ENCODE measurements at places on chromosomes 3 and 15.

DNA sequence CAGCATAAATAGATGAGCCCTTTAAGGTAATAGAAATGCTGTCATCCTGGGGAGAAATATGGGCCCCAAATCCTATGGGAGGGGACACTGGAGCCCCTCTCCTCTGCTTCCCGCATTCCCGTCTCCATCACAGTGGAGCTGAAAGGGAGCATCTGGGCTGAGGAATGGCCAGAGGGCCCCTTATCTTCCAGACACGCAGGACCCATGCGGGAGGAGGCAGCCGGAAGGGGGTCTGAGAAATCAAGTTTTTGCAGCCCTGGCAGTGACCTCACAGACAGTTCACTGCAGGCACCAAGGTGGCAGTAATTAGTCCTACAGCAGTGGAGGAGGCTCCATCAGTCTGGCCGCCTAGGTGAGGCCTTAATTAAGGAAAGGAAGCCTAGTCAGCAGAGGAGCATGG, 80.2 kb downstream of the RAB11A start:
- DNase-seq: no peak

DNA sequence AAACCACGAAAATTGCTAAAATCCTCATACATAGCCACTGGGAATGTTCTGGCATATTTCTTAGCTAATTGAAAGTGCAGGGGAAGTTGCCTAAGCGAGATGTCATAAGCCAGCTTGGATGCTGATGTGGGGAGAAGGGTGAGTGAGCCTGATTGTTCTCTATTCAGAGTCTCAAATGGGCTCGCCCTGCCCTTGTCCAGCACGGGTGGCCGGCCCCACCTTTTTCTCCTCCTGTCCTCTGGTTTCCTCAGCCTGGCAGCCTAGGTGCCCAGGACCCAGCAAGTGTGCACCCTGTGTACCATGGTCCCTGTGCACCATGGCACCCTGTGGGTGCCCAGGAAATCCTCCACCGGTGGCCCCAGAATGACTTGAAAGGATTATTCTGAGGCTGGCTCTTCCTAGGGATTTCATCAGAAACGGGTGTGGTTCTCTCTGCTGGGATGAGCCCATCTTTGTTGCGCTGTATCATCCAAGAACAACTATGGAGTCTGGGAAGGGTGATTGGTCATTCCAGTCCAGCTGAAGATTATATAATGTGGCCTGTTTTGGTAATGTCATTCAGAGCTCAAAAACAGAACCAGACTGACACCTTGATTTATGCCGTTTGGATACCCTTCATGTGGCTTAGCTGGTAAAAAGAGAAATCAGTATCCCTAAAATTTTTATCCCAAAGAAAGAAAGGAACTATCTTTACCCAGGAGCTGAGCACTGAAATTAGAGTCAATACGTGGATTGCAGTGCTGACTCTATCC, 150.8 kb upstream of the BHLHE40 start:
- DNase-seq: no peak

GRCh38 chr3:182000447-182000846, 288.7 kb downstream of the SOX2 start:
- DNase-seq: no peak

- no peak for DNase-seq
These were observed 12.2 kb downstream of the GHRL start for GRCh38 chr3:10280571-10280970.

DNA sequence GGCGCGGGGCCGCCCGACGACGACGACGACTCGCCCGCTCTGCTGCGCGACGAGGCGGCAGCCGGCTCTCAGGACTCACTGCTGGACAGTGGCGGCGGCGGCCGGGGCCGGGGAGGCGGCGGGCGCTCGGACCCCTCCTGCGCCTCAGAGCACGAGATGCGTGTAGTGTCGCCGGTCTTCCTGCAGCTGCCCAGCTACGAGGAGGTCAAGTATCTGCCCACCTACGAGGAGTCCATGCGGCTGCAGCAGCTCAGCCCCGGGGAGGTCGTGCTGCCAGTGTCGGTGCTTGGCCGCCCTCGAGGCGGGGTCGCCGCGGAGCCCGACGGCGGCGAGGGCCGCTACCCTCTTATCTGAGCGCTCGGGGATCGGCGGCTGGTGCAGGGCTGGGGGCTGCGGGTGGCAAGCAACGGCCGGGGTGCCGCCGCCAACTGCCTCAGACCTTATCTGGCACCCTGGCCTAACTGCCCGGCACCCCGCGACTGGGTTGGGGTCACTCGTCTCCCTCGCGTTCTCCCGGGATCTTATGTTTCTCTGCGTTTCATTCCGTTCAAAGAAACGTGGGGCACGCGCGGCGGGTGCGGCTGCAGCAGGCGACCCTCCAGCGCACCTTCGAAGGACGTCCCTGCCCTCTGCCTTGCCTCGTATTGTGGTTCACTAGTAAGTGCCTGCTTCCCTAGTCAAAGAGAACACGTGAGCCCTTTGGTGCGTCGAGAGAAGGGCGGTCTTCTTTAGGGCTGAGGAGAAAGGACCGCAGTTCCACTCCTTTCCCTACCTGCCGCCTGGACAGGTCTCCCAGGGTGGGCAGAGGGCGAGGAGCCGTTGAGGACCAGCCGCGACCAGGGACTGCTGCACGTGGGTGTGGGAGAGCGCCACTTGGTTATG, 1.0 kb downstream of the C3orf80 start:
- peak; percentile 9 for DNase-seq

DNA sequence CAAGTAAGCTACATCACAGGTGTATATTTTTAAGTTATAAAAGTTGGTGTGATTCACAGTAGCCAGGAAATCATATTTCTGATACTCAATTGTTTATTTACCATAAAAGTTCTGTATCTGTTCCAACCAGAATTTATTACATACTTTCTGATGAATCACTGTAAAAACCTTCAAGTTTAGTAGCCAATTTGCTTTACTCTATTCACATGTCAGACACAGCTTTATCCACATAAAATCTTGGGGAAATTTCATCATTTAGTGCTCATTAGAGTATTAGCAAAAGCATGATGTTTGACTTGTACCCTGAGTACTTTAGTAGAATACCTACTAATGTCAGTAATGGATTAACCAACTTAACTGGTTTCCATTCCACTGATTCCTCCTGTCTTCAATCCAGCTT, 249.8 kb downstream of the POLQ start:
- DNase-seq: no peak

DNA sequence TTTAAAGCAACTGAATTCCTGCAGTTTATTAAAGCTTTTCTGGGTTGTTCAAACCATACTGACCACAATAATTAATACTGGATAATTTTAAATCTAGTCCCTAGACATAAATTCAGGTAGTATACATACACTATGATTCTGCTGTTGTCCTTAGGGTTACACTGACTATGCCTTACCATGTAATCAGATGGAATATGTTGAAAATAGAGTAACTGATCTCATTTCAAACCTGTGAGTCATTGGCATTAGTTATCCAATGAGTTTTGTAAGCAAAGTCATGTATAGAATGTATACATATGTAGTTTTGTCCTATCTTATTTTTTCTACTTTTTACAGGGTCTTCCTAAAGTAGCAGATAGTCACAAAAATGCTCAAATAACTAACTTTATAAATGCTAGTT, 517.1 kb upstream of the CCDC54 start:
- DNase-seq: no peak

- no peak for DNase-seq
These were observed 584.2 kb upstream of the DPPA4 start for GRCh38 chr3:109921509-109921908.

DNA sequence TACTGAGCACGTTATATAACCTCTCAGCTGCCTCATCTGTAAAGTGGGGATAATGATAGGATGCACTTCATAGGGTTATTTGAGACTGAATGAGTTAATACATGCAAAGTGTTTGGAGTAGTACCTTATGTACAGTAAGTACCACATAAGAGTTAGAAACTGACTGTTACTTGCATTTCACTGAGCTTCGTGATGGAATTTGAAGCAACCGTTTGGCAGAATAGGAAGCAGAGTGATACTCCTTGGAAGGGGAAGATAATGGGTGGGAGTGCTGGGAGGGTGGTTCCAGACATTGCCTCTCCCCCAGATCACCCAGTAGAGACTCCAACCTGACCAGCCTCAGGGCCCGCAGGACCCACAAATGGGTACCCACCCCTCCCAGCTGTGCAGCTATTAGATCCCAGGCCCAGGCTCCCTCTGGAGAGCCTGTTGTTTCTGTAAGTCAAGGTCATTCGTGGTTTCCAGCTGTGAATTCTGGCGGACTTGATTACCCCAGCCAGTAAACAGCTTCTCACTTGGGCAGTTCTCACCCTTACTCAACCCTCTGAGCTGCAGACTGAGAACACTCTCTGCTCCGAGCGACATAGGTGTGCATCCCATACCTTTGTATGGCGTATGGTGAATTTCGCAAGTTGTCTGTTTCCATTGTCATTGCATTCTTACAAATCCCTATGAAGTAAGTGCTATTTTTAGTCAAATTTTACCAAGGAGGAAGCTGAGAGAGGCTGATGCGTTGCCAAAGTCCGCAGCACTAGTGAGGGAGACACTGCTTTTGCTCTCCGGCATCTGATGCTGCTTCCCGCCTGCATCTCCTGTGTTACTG, 11.1 kb downstream of the ALPK3 start:
- DNase-seq: no peak

DNA sequence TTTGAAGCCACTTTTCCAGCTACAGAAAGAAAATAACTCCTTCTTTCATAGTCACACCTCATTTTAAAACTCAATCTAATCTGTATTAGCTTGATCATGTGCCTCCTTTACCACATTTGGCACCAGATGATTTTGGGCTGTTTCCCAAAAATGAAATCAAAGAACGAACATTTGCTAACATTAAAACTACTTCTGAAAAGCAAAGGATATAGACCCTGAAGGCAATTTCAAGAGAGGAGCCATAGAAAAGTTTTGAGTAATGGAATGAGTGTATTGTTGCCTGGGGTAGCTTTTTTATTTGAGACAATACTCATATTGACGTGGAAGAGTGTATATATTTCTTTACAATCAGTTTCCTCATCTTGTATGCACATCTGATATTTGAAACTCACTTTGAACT, 152.8 kb upstream of the TBL1XR1 start:
- no peak for DNase-seq

- no peak for DNase-seq
These were observed 37.5 kb downstream of the TGFBR2 start for GRCh38 chr3:30643763-30644462.

DNA sequence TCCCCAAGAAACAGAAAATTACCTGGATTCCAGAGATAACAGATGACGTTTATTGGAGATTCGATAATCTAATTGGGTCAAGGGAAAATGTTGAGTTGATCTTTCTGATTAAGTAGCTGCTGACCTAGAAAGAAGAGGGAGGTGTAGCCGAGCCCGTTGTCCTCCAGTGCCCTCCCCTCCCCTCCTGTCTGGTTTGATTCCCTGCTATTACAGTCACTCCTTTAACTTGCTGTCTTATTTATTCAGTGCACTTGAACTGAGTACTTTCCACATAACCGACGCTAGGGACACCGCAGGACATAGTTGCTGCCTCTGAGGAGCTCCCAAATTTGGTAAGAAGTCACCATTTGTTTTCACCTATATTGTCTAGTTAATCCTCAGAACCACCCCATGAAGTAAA, 103.7 kb downstream of the AQP9 start:
- DNase-seq: no peak

DNA sequence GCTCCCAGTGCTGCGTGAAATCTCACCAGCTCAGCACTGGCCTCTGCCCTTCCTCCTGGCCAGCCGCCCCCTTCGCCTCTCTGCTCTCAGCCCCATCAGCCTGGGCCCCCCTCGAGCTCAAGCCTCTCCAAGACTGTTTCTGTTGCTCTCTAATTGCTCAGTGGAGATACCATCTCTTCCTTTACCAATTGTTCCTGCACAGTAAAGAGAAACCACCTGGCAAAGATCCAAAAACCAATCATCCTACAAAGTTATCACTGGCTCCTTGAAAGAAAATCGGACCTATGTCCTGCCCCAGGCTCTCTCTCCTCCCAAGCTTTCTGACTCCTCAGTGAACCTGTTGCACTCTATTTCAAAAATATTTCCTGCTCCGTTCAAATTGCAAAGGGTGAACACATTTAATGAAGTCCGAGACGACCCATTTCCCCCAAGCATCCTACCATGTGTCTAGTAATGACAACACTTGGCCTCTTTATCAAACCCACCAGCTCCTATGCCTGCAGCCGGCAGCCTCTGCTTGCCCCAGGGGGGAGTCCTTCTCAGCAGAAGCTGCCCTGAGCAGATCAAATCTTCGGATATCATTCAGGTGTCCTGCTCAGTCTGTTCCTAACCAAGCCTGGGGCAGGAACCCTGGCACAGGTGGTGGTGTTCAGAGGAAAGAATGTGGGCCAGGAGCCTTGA, 53.7 kb upstream of the FAM174B start:
- no peak for DNase-seq

GRCh38 chr15:65632780-65633375, 11.1 kb downstream of the SLC24A1 start:
- DNase-seq: no peak

DNA sequence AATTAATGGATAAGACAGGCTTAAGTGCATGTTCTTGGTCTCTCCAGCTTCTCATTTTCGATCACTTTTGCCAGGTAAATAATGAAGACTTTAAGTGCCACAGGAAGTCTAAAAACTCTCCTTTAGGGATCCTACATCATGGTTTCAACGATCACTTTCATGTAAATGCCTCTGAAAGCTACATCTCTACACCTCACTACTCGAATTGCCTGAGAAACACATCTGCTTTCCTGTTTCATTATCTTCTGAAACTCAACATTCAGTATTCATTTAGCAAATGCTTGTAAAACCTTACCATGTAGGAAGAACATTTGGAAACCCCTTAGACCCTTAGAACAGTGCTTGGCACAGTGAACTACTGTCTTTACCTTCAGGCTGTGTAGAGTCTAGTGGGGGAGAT, 16.2 kb downstream of the THAP10 start:
- no peak for DNase-seq

- DNase-seq: no peak
These were observed 81.2 kb downstream of the MDFIC2 start for GRCh38 chr3:70231266-70231701.

GRCh38 chr3:143769616-143770015, 78.7 kb downstream of the SLC9A9 start:
- DNase-seq: no peak

DNA sequence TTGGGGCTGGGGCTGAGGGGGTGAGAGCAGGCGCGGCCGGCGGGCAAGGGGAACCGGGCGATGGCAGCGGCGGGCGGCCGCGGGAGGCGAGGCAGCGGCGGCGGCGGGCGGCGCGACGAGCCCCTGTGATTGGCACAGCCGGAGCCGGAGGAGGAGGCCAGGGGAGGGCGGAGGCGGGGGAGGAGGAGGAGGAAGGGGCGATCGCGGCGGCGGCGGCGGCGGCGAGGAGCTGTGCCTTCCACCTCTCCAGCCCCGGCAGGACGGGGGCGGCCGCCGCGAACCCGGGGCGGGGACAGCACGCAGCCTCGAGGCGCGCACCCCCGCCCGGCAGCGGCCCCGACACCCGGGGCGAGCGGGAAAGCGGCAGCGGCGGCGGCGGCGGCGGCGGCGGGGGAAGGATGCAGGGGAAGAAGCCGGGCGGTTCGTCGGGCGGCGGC, at the start of gene SLCO3A1:
TSS of gene SLCO3A1 (plus strand) at position 198 of the 437 bp plus-strand sequence.
- DNase-seq: peak; percentile 81

DNA sequence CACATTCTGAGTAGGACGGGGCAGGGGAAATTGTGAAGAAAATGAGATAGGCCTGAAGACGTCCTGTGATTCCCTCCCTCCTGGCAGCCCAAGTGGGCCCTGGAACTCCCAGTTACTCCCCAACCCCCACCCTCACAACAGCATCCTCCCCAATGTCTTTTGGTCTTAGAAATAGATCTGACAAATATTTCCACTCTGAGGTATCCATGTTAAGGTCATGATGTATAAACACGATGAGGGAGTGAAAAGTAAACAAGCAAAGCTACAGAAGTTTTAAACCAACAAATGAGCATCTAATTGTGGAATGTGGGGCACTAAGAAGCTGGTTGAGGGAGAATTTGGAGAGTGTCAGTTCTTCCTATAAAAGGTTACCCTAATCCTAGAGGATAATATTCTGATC, 103.7 kb upstream of the AADACL2 start:
- no peak for DNase-seq

All from urothelium cell line (cell line).